ENCODE measurements at places on chromosomes 4 and X.
A peak's percentile ranks its signal among the peaks of the same experiment; 100 is the strongest.

GRCh38 chr4:118757761-118758251, 72.6 kb downstream of the METTL14 start:
- no peak for DNase-seq

DNA sequence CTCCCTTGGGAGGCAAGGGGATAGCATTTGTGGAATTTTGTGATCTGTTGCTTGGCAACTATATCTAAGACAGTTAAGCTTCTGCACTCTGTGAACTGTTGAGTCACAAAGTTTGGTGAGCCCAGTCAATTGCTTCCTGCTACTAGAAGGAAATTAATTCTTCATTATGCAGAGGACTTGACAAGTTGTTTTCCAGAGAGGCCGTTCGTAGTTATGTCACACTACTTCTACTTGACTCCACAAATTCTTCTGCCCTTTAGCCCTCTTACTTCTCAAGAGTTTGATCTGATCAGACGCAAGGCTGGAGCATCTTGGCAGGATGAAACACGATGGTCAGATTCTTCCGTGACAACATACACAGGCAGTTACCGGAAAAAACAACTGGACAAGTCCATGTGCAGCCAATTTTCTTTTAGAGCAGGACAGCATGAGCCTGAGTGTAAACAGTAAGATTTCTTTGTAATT, at the start of gene C4orf51:
TSS of gene C4orf51 (plus strand) at position 156 of the 465 bp plus-strand sequence. CDS start at position 214, 58 bp downstream.
- DNase-seq, result no peak

DNA sequence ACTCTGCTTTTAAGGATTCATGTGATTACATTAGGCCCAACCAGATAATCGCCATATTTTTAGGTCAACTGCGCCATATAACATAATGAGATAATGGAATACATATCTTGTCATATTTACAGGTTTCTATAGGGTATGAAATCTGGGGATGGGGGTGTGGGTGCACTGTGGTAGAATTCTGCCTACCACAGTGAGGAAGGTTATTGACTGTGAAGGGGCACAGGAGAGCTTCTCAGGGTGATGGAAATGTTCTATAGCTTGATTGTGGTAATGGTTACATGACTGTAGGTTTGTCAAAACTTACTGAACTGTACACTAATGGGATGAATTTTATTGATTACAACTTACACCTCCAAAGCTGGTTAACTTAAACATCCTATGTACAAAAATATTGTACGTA, 15.9 kb downstream of the USP53 start:
- no peak for DNase-seq

GRCh38 chr4:161172396-161173026, 991.3 kb downstream of the FSTL5 start:
- DNase-seq, result no peak

DNA sequence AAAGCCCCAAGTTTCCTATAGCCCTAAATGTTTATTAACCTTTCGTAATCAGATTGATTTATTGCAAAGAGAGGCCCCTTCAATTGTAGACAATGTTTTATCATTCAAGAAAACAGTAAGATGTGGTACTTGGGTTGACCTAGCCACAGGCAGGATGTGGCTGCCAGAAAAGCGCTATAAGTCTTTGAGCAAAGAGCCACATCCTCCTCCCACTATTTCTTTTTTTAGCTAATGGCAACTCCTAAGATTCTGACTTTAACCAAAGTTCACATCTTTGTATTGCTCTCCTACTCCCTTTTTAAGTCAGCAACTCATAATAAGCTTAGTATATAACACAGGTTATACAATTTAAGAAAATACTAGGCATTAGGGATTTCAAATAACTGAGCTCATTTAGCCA, 70.7 kb upstream of the PPP3CA start:
- DNase-seq, result peak; percentile 37

DNA sequence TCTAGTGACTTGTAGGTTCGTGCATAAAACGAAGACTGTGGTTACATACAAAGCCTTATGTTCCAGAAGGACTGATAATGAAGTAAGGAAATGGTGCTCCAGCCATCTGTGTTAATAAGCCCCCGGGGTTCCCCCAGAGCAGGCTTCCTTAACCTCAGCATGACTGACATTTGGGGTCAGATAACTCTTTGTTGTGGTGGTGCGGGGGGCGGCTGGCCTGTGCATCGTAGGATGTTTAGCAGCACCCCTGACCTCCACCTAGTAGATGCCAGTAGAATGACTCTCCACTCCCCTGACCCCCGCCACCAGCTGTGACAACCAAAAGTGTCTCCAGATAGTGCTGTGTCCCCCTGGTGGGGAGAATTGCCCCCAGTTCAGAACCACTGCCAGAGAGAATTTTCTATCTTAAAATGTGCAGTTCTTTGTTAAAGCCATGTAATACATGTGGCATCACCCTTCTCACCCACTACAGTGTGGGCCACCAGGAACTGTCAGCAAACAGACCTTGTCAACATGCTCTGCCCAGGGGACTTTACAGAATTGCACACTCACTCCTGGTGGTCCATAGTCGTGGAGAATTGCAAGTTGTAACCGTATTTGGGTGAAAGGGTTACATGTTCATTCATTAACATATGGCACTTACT, 7.5 kb downstream of the SH3KBP1 start:
- no peak for DNase-seq

DNA sequence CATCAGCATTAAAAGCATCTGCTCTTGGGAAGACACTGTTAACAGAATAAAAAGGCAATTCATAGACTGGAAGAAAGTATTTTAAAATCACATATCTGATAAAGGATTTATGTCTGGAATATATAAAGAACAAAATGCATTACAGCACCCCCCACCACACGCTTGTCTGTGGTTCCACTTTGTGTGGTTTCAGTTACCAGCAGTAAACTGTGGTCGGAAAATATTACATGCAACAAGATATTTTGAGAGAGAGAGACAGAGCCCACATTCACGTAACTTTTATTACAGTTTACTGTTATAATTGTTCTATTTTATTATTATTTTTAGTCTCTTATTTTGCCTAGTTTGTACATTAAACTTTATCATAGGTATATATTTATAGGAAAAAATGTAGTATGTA, 21.2 kb upstream of the PDE6B start:
- no peak for DNase-seq

DNA sequence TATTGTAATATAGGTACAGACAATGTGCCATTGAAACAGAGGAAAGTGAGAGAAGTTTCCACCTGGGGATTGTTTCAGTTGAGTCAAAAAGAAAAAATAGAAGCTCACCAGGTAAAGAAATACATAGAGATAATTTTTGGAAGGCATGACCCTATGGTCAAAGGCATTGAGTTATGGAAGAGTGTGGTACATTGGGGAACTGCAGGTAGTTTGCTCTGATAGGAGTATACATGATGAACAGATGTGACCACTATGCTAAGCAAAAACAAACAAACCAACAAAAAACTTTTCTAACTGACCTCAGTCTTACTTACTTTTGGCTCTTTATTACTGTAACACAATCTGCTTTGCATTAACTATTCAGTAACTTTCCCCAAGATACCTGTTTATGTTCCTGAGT, 85.9 kb downstream of the UGT8 start:
- no peak for DNase-seq

DNA sequence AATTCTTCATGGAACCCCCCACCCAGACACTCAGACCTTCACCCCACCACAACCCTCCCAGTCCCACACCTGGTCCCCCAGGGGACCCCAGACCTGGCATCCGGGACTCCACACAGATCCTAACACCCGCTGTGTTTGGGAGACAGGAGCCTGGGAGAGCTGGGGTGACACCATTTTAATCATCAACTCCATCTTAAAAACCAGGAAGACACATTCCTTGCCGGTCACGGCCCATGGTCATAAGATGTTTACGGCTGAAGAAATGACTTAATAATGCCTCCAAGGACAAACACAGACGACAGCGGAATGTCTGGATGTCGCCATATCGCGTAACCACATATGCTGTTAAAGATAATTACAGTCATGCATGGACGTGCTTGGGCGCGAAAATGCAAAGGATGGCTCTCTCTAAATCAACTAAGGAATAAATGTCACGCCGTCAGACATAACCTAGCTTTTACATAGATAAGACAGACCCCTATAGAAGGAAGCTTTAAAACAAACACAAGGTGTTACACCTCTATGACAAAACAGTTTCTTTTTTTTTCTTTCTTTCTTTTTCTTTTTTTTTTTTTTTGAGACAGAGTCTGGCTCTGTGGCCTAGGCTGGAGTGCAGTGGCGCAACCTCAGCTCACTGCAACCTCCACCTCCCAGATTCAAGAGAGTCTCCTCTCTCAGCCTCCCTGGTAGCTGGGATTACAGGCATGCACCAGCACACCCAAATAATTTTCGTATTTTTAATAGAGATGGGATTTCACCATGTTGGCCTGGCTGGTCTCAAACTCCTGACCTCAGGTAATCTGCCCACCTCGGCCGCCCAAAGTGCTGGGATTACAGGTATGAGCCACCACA, 2.1 kb upstream of the DHRSX start:
- DNase-seq, result no peak

DNA sequence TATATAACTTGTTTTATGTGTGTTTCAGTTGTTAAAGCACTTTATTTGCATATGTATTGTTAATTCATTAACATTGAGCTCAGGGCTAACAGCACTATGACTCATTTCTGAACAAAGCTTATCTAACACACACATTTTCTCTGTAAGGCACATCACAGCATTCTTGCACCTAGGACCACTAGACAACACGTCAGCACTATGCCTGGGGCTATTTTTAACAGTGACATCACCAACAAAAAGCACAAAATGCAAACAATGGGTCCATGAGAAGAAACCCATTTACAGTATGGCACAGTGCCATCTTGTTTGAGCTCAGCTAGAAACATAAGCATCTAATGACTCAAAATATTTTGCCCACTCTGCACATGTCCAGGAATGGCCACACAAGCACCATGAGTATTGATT, 124.4 kb downstream of the RELL1 start:
- DNase-seq, result no peak

DNA sequence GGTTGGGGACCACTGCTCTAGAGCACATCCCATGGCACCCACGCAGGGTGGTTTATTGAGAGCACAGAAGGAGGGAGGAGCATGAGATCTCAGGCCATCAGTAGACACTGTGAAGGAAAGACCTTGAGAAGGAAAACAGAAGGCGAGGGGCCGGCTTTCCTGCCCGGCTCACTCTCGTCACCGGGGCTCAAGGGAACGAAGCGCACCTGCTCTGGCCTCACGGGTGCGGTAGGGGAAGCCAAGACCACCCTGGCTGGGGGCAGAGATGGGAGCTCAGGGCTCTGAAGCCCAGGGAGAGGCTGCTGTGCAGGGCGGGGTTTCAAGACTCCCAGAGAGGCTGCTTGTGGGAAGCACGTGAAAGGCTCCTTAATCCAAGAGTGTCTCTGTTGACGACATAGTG, 105.9 kb downstream of the TNIP2 start:
- no peak for DNase-seq

GRCh38 chr4:140743194-140743931, 12.8 kb downstream of the TBC1D9 start:
- no peak for DNase-seq

DNA sequence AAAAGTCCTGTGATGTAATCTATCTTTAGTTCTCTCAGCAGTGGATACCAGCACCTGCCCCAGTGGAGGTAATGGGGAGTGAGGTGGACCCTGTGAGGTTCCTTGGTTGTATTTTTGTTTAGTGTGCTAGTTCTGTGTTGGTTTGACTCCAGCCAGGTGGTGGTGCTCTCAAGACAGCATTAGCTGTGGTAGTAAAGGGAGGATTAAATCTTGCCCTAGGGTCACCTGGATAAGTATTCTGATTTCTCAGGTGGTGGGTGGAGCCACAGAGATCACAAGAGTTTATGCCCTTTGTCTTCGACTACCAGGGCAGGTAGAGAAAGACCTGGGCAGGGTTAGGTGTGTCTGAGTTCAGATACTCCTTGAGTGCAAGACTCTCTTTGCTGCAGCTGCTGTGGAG, 176.3 kb upstream of the EDA2R start:
- DNase-seq, result no peak

DNA sequence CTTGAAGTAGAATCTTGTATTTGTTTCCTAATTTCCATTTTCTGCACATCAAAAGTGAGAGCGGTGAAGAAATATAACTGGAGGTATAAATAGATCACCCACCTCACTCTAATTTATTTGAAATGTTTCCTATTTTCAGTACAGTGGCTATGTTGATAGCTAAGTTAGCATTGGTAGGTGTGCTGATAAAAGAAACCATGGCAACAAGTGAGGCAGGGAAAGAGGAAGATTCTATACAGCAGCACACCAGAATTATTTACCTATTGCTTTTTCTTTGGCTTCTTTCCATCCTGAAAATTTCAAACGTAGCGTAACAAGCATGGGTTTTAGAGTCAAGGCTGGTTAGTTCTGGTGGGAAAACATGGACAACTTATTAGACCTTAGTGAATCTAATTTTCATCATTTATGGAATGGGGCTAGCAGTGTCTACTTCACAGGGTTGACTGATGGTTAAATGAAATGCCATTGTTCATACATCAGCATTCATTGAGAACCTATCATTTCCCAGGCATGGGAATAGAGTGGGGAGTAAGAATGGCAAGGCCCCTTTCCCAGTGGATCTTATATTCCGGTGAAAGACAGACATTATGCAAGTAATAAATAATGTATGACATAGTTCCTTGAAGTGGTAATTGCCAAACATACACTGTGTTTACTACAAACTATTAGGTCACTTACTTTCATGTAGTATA, 30.6 kb upstream of the CTSO start:
- DNase-seq, result no peak

GRCh38 chrX:17605676-17606075, 131.6 kb upstream of the SCML1 start:
- no peak for DNase-seq

GRCh38 chr4:119151161-119151560, 15.5 kb downstream of the MYOZ2 start:
- DNase-seq, result no peak

GRCh38 chrX:71540801-71541200, 7.9 kb downstream of the OGT start:
- no peak for DNase-seq

GRCh38 chr4:45925809-45926208, 198.0 kb downstream of the GABRG1 start:
- DNase-seq, result no peak

DNA sequence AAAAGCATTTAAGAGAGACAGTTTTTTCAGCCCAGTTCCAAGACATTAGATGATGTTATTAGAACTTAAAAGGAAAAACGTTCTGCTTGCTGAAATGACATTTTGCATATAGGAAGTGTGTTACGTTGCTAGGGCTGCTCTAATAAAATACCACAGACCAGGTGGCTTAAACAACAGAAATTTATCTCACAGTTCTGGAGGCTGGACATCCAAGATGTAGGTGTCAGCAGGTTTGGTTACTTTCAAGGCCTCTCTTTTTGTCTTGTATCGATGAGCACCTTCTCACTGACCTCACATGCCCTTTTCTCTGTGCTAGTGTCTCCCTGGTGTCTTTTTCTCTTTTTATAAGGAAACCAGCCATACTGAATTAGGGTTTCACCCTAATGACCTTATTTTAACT, 204.7 kb downstream of the PACRGL start:
- DNase-seq, result no peak

- no peak for DNase-seq
These were observed 355.4 kb upstream of the NDST3 start for GRCh38 chr4:117678861-117679260.

DNA sequence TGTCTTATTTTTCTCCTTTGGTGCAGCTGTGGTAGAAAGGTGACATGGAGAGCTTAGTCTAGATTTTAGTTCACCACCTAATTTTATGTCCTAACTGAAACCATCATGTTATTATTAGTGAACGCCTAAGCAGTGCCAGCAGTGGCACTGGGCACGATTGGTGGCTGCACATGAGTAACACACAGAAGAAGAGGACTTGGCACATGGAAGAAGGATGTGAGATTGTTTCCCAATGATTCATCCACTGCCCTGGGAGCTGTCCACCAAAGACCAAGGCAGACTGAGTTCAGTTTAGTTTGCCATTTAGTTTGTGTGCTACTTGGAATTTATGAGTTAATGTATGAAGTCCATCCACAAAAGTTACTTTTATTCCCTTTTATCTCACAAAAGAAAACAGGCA, 68.1 kb upstream of the NAP1L5 start:
- no peak for DNase-seq
